ENCODE measurements at places on chromosomes 4 and X.
A peak's percentile ranks its signal among the peaks of the same experiment; 100 is the strongest.

- no peak for DNase-seq
Observed at GRCh38 chr4:97645071-97645821, 498.0 kb downstream of the STPG2 start.

DNA sequence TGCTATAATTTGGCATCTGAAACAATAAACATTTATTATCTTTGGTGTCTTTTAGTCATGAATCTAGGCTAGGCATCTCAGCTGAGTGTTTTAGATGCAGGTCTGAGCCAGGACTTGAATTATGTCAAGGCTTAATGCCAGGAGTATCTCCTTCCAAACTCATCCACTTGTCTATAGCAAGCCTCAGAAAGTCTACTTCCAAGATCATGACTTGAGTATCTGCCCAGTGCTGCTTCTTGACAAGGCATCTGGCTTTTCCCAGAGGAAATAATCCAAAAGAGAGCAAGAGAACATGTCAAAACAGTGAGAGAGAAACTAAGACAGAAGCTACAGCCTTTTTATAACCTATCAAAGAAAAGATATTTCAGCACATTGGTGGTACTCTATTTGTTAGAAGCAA lies 1052.1 kb upstream of the PCDH10 start:
- no peak for DNase-seq

GRCh38 chr4:6277139-6277802 lies 7.6 kb downstream of the WFS1 start:
- DNase-seq, result no peak

DNA sequence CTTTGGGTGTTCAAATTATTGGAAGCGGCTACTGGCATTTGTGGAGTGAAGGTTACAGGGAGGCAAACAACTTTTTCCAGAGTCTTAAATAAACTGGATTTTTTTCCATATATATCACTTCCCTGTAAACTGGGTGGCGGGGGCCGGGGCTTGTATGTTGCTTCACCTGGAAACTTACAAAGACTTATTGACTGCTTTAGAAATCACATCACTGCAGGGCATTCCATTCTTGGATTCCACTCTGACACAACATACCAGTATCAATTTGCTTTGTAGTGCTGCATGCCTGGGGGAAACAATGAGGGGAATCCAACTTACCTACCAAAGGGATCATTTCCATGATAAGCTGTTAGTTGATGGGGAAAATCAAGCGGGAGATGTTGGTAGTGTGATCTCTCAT lies 21.7 kb upstream of the FAM156A start:
- no peak for DNase-seq

- no peak for DNase-seq
Observed at GRCh38 chr4:45795135-45795534, 328.7 kb downstream of the GABRG1 start.

- DNase-seq, result no peak
Observed at GRCh38 chr4:150251752-150252190, 173.5 kb downstream of the DCLK2 start.

- DNase-seq, result no peak
Observed at GRCh38 chrX:10884246-10884645, 226.9 kb upstream of the HCCS start.

DNA sequence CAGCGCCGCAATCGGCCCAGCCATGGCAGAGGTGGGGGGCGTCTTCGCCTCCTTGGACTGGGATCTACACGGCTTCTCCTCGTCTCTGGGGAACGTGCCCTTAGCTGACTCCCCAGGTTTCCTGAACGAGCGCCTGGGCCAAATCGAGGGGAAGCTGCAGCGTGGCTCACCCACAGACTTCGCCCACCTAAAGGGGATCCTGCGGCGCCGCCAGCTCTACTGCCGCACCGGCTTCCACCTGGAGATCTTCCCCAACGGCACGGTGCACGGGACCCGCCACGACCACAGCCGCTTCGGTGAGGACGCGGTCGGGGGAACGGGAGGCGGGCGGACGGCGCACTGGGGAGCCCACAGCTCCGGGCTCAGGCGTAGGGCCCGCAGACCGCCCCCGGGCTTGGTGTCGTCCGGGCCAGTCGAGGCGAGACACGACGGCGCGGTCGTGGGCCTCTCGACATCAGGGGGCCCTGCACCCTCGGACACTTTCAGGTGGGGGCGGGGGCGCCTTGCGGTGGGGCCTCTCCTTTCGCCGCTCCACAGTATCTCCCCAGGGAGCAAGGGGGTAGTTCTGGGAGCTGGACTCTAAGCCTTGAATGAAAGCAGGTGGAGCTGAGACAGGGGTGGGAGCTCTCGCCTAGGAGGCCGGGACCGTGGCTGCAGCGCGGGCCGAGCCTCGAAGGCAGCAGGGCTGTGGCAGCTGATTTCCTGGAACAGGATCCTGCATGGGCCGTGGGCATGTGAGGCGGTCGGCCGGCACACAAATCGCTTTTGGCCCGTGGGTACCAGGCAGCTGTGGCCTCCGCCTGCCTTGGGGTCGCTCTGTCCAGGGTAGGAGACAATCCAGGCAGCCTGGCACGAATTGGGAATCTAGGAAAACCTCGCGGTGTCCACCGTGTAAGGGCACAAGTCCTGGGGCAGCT lies 722 bp downstream of the FGF16 start:
- DNase-seq, result no peak

DNA sequence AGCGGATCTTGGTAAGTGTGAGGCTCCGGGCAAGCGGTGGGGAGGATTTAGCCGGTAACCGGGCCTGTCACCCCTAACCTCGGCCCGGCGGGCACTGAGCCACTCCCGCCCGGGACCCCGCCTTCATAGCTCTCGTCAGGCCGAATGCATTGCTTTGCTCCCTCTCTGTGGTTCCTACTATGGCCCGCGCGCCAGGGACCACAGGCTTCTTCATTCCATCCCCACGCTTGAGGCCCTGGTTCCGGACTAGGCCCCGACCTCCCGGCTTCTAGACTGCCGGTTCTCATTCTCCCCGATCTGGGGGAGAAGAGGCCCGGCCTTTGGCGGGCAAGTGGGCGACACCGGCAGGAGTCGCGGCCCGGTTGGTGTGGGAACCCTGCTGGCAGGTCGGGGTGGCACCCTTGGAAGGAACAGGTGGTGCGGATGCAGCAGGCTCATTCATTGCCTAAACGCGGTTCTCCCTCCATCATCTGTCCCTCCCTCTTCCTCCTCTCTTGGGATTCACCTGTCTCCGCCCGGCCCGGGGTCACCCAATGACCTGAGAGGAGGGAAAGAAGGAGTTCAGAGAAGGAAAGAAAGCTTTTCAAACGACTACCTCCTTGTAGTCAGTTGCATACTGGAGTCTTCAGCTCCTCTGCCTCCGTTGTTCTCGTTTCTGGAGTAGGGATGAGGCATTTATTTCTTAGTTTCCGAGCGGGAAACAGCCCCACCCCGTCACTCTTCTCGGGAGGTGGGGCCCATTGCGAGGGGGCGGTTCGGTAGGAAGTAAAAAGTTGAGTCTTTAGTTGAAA lies at the start of gene NDUFC1:
NDUFC1 (minus strand) TSS at position 657 of the 791 bp plus-strand sequence. CDS start 6,679 bp downstream, outside the sequence.
- DNase-seq, result peak; percentile 69

- no peak for DNase-seq
Observed at GRCh38 chr4:104868533-104868932, 278.1 kb upstream of the TET2 start.

GRCh38 chr4:61922766-61923165 lies 722.6 kb downstream of the ADGRL3 start:
- DNase-seq, result no peak

GRCh38 chr4:169307576-169307975 lies 36.8 kb upstream of the SH3RF1 start:
- DNase-seq, result no peak

GRCh38 chr4:8770518-8771257 lies 101.0 kb downstream of the HMX1 start:
- DNase-seq, result peak; percentile 25

- no peak for DNase-seq
Observed at GRCh38 chr4:72463724-72464123, 105.3 kb downstream of the ADAMTS3 start.

DNA sequence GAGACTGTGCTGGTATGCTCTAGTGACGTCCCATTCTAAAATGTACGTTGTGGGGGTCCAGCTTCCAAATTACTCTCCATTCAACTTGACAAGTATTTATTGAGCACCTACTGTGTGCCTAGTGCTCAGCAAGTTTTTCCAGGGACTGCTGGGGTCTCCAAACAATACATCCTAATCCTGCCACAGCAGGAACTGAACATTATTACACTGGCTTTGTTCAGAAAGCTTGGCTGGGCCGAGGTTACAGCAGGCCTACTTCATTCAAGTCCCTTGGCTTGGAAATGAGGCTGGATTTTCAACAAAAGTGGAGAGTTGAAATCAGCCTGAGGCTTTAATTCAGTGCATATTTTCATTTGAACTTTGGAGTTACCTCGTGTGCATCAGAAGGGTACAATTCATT lies 78.0 kb downstream of the GUCY2F start:
- DNase-seq, result no peak

DNA sequence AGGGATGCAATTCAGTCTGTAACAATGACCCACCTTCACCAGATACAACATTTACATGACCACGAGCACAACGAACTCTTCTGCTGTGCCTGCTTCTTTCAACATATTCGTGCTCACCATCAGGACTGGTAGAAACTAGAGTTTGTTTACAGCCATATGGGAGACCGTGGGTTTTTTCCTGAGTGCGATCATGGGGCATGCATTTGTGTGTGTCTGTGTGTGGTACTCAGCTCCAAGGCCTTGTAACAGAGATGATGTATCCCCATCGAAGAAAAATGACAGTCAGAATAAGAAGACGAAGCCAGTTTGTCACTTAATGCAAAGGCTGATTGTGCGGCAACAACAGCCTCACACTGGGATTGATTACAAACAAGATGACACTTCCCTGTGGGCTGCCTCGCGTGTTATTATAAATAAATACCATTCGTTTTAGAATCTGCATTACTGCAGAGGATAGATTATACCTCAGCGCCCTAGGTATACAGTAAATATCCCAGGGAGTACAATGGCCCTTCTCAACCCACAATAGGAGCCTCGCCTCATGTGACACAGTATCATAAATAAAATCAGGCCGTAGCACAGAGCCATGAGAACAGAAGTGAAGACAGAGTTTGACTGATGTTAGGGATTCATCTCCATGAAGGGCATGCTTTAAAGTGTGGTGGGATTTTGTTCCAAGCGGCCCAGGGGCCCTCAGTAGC lies 97.3 kb upstream of the NOCT start:
- DNase-seq, result no peak

- DNase-seq, result no peak
Observed at GRCh38 chrX:39449352-39449751, 648.1 kb downstream of the MID1IP1 start.

DNA sequence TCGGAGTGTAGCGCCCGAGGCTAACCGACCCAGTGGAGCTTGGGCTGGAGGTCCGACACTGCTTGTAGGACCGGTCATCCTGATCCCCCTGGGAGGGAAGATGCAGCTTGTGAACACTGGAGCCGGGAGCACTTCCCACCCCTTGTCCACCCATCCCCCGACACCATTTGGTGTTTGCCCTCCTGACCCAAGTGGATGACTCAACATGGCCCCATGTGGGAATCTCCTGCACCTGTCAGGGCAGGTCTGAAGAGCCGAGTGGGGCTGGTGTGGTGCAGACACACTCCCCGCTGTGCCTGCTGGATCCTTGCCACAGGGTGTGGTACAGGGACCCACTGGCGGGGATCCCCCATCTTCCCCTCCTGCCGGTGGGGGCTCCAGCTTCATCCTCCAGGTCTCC lies 90.0 kb upstream of the AFAP1 start:
- peak; percentile 80 for DNase-seq

- DNase-seq, result no peak
Observed at GRCh38 chr4:76426272-76426671, 5.3 kb upstream of the CCDC158 start.

DNA sequence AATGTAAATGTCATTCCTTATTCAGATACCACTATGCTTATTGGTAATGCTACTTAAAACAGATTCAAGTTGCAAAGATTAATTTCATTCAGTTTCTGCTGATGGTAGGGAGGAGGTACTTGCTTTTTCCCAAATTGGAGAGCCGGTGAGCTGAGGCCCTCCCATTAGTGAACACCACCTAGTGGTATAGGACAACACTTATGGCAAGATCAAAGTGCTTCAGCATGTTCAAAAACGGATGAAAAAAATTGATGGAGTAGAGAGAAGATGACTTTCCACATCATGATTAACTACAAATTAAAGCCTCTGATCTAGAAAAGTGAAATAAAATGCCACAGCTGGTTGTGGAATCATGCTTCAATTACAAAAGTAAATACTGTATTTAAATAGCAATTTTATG lies 112.9 kb downstream of the MBNL3 start:
- DNase-seq, result no peak

GRCh38 chr4:163726641-163727040 lies 232.2 kb downstream of the TMA16 start:
- DNase-seq, result no peak

DNA sequence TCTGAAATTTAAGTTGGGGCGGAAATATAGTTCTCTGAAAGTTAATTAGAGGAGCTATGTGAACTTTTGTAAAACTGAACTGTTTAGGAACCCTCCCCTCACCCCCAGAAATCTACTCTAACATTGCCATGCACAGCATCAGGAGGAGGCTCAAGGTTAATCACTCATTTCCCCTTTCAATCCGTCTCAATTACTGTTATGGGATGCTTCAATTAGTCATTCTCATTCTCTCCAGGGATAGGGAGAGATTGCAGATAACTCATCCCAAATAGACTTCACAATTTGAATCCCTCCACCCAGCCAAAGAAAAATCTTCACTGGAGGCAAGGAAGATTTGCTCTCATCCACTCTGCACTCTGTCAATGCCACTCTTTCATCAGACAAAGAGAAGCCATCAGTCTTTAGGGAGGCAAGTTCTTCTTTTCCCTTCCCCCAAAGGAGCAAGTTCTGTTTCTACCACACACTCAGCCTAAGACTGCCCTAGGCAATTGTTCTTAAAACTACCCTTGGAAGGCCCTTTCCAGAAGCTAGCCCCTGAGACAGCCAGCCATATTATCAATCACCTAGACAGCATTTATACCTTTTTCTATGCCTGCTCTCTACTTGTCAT lies 140.4 kb downstream of the SLC10A7 start:
- DNase-seq, result no peak
